ENCODE measurements at places on chromosomes 12 and 14.
A peak's percentile ranks its signal among the peaks of the same experiment; 100 is the strongest.

- DNase-seq = no peak
These were observed 95.9 kb downstream of the PUS7L start for GRCh38 chr12:43662736-43663135.

- peak; percentile 56 for DNase-seq
These were observed 521 bp downstream of the CDK2AP1 start for GRCh38 chr12:123271001-123271668.

DNA sequence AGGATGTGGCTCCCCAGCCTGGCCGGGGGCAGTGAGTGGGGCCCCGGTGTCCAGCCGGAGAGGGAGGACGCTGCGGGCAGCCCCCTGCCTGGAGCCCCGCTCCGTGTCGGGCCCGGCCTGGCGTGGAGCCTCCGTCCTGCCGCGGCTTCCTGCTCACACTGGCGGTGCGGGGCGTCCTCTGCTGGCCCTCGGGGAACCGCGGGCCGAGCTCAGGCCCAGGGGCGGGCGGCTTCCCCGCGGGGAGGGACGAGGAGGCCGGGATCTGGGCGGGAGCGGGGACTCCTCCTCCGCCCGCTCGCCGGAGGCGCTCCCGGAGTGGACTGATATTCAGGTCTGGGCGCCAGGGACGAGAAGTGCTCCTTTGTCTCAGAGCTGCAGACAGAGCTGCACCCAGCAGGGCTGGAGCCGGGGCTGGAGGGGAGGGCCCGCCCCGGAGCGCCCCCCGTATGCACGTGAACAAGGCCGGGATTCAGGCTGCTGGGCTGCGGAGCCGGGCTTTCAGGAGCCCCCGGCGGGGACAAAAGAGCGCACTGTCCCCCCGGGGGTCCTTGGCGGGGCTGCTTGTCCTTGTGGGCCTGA, 2.2 kb downstream of the MMP17 start:
- no peak for DNase-seq

GRCh38 chr12:68785358-68785757, 22.6 kb upstream of the MDM2 start:
- DNase-seq = no peak

DNA sequence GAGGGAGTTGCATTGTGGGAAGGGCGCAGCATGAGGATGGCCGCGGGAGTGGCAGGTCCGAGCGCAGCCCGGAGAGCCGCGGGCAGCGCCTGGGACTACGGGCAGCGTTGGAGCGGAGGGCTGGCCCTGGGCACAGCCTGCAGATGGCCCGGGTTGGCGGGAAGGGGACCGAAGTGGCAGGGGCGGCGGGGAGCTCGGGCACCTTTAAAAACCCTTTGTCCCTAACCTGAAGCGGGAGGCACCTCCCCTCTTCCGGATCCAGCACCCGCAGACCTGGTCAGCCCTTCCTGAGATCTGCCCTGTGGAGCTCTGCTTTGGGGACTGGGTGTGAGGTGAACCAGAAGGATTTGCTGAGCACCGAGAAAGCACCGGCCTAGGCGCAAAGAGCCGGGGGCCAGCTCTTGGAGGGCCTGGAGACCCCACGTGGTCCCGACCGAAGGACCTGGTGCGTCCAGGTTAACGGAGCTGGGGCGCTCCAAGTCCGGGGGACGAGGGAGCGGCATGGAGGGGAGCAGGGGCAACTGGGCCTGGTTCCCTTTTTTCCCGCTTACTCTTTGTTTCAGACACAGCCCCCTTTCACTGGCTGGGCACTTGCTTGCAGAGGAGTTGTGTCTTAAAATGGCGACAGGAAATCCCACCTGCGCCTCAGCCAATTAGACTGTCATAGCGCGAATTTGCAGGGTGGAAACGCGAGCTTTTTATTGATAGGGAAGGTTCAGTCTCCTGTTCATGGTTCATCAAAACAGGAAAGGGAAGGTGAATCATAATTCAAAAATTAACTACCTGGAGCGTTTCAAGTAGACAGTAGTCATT, 792 bp upstream of the SLC38A1 start:
- peak; percentile 61 for DNase-seq

All from activated CD4-positive, alpha-beta T cell treated with anti-CD3 and anti-CD28 coated beads for 24 hours (primary cell).